ENCODE measurements at places on chromosomes 1 and 21.

GRCh38 chr1:227725046-227725445, 10.1 kb downstream of the JMJD4 start:
- peak; percentile 33 for DNase-seq

- DNase-seq, result no peak
Measured at GRCh38 chr1:226486161-226486560, 62.4 kb upstream of the STUM start.

- peak; percentile 18 for DNase-seq
Measured at GRCh38 chr1:4585216-4585615, 69.2 kb upstream of the AJAP1 start.

GRCh38 chr1:61606448-61607312, 118.3 kb downstream of the TM2D1 start:
- DNase-seq, result peak; percentile 36

DNA sequence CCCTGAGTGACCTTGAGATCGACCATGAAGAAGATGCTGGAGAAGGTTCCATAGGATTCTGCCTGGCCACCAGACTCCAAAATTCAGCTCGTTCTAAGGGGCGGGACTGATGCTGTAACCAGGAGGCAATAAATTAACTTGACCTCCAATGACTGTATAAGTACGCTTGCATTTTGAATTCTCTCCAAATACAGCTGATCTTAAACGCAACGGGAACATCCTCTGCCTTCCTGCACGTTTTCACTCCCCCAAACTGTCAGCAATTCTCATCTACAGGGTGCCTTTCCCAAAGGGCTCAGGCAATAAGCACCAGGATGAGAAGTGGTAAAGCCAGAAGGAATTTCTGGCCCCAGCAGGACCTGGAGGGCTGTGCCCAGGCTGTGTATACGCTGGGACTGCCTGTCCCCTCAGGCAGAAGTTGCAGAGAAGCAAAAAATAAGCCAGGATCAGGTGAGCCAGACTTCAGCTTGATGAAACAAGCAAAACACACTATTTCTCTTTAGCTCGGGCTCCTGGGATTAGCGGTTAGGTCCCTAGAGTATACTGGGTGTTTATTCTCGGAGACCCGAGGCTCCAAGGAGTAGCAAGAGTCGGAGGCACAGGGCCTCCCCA, 124.8 kb downstream of the LRIG2 start:
- DNase-seq, result no peak

- DNase-seq, result no peak
Measured at GRCh38 chr1:201222125-201222524, 31.5 kb downstream of the IGFN1 start.

DNA sequence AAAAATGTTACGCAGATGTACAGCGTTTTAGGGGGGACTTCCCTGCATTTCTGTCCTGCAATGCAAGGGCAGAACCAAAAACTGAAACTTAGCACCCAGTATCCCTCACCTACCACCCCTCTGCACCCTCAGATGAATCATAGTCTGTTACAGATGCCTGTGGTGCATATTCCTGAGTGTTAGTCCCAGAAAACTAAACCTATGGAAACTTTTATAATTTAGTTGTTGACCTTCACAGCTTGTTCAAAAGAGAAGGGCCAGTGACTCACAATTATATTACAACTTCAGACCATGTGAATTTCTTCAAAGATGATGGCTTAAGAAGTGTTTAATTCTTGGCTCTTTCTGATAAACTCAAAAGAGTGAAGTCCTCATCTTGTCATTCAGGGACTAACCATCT, 5.8 kb downstream of the PTGER3 start:
- DNase-seq, result no peak

DNA sequence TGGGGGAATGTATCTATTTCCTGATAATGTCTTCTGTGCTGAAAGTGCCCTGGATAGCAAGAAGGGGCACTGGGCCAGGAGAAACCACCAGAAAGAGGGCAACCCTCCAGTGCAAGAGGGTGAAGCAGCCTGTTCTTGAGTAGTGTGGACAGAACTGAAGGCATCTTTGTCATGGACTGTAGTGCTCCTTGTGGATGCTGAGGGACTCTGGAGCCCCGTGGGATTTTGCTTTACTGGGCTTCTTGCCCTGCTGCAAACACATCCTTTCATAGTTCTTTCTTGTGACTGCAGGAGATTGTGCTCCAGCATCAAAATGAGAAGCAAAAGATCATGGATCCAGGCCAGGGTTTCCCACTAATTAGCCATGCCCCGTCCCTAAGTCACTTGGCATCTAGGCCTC, 300.6 kb downstream of the ZNF326 start:
- no peak for DNase-seq

DNA sequence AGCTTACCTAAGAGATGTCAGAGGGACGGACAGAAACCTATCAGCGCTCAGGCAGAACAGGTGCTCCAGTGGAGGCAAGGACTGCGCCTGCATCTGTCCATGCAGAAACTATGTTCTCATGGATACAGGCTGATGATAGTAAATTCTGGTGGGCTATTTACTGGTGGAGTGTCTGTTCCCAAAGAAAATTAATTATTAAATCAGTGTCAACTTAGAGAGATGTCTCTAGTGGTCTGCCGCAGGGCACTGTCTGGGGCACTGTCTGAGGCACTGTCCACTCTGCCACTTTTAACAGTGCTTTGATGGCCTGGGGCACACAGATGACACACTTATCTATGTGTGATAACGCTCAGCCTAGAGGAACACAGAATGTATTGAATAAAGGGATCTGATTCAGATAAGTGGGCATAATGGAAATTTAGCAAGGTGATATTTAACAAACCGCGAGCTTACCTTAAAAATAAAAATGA, 148.1 kb downstream of the RGS7 start:
- DNase-seq, result no peak

DNA sequence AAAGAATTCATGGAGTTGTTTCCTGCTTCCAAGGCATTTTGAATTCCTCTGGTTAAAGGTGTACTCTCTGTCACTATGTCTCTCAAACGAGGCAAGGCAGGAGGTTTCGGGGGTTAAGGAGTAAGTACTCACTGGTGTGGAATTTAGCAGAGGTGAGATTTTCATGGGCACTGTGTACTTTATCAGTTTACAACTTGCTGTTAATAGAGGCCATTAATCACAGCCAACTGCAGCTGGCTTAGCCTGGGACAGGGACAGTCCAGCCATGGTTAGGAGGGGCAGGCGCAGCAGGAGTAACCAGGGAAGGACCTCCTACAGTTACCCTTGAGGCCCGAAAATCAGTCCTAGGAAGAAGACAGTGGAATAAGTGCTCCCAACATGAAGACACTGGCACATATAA, 18.1 kb upstream of the TMEM9 start:
- no peak for DNase-seq

DNA sequence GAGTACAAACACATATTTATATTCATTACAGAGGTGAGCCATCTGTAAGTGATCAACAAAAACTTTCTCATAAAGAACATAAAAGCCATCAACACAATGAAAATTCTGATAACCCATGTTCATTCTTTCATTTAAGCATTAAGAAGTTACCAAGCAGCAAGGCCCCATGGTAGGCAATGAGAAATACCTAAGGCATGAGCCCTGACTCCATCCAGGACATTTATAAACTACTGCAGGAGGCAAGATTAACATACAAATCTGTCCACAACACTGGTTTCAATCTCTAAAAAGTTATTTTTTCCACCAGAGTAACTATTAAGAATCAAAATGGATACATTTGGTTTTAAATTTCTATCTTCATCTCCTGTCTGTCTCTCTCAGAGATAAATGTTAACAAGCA, 76.1 kb downstream of the SIPA1L2 start:
- DNase-seq, result no peak

Data from muscle of back (tissue), 13 donors.